Activated CD4-positive, alpha-beta T cell treated with anti-CD3 and anti-CD28 coated beads for 36 hours (primary cell): ENCODE measurements at places on chromosomes 2 and 18. TPM values are rescaled to one million over a fixed set of nuclear protein-coding genes. Genes with fewer than 3 reads are reported as not detected.

Gene ALPG
- not detected for total RNA-seq

Gene KCNS3
- total RNA-seq, result 0.07 TPM

Gene IL18R1
- 23.4 TPM for total RNA-seq

Gene FBXO41
- 27.7 TPM for total RNA-seq

Gene IL1R2
- total RNA-seq, result 25.4 TPM

Gene BCL2
- 66.0 TPM for total RNA-seq

Gene RIT2
- not detected for total RNA-seq

Gene HTR2B
- 0.11 TPM for total RNA-seq

Gene ORC2
- 68.5 TPM for total RNA-seq

Gene HAAO
- 0.86 TPM for total RNA-seq

Gene CD28
- total RNA-seq, result 175 TPM

Gene REG1B
- total RNA-seq, result not detected

Gene HOXD10
- not detected for total RNA-seq

Gene FBXO36
- 1.5 TPM for total RNA-seq

Gene SCG2
- total RNA-seq, result not detected

Gene OSR1
- total RNA-seq, result not detected

Gene CLEC4F
- not detected for total RNA-seq

Gene SNRNP200
- 198 TPM for total RNA-seq
